ENCODE measurements at places on chromosomes 5 and 9.
A peak's percentile ranks its signal among the peaks of the same experiment; 100 is the strongest.

- DNase-seq: no peak
Measured at GRCh38 chr5:150141544-150142184, 14.0 kb downstream of the PDGFRB start.

GRCh38 chr5:127101533-127101932 lies 28.2 kb upstream of the C5orf63 start:
- DNase-seq: no peak

- no peak for DNase-seq
Measured at GRCh38 chr5:67516948-67517565, 320.5 kb upstream of the CD180 start.

DNA sequence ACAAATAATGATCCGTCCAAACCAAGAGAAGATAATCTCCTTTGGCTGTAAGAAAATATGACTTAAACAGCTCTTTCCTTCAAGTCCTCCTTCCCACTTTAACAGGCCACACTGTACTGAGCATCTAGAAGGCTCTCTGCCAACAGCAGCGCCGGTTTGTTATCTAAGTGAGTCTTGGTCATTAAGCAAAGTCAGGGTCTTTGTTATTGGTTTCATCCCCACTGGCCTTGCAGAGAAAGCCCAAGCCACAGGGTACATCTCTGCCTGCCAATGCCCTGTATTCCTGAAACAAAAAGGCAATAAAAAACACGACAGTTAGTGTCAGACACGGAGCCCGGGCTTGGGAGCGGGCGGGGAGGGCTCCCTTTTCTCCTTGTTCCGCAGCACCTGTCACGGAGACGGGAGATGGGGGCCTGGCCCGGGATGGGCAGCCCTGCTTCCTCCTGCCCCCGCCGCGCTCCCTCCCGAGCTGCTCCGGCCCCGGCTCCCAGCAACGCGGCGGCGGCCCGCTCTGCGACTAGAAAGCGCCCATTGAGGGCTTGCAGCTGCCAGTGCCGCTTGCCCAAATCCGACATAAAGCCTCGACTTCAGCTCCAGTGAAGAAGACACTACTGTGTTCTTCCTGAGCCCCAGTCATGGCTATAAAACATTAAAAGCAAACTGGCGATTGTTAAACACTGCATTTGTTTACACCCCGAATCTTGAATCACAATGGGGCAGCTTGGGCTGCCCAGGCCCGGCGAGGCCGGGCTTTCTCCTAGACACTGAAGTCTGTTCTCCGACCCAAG lies 28.1 kb upstream of the PIK3R1 start:
- peak; percentile 94 for DNase-seq

DNA sequence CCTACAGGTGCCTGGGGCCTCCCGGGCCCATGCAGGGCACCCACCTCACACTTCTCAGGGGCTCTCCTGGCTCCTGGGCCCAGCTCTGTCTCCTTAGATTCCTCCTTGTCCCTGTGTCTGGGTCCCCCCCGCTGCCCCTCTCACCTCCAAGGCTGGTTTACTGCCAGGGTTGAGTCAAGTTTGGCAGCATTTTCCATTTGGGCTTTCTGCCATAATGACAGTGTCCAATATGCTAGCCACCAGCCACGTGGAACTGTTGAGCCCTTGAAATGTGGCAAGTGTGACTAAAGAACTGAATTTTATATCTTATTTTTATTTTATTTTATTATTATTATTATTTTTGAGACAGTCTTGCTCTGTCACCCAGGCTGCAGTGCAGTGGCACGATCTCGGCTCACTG lies 1.9 kb downstream of the TTC16 start:
- no peak for DNase-seq

DNA sequence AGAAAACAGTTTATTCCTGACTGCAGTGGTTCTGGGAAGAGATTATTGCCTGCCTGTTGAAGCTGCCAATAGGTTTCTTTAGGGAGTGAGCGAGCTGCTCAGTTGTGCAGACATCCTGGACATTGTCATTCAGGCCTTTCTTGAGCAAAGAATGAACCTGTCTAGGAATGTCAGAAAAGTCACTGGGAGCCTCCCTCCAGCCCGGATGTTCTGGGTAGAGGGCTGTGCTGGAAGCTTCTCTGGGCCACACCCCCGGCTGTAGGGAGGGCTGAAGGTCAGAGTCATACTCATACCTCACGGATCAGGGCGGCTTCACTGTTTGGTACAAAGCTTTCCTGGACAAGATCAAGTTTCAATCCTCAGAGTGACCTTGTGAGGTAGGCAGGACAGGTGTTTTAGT lies 33.4 kb upstream of the TBC1D2 start:
- DNase-seq: no peak

- DNase-seq: no peak
Measured at GRCh38 chr5:154078272-154078671, 39.5 kb downstream of the MFAP3 start.

DNA sequence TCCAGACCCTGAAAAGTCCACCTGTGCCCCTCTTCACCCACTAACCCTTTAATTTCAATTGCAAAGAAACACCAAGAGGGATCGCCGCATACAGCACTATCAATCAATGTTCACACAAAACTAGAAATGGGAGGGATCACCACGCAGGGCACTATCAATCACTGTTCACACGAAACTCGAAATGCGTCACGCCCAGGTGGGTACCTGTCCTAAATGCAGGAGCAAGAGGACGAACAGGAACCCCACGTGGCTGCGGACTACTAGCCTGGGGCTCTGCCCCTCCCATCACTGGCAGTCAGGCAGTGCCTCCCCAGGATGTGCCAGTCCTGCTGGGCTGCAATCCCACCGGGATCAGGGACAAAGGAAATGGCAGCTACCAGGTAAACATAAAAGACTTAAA lies 28.2 kb downstream of the RASGEF1C start:
- no peak for DNase-seq

- no peak for DNase-seq
Measured at GRCh38 chr9:130263601-130264413, 1.8 kb upstream of the HMCN2 start.

DNA sequence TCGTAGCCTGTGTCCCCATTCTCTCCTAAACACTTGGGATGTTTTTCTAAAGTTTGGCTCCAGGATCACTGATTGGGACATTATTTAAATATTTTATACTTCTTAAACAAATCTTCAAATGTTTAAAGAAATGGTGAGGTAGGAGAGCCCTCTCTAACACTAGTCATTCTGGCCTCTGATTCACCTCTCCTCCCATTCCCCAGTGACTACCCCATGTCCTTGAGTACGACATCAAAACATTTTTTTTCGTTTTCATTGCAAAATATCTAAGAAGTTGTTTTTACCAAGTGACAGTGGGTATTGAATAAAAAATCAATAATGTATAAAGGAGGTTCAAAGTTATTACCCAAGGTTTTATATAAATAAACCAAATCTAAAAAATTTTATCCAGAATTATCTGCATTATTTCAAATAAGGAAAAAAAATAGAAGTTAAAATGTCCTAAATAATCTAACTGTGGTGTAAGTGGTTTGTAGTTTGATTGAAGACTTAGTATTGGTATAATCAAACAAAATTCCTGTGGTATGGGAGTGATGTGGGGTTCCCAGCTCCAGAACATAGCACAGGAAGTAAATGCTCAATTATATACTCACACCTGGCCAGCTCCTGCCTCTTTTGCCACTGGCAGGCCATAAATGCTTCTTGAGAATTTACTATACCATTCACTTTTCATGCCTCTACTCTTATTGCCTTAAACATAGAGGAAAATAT lies 51.1 kb downstream of the MAST4 start:
- DNase-seq: no peak

DNA sequence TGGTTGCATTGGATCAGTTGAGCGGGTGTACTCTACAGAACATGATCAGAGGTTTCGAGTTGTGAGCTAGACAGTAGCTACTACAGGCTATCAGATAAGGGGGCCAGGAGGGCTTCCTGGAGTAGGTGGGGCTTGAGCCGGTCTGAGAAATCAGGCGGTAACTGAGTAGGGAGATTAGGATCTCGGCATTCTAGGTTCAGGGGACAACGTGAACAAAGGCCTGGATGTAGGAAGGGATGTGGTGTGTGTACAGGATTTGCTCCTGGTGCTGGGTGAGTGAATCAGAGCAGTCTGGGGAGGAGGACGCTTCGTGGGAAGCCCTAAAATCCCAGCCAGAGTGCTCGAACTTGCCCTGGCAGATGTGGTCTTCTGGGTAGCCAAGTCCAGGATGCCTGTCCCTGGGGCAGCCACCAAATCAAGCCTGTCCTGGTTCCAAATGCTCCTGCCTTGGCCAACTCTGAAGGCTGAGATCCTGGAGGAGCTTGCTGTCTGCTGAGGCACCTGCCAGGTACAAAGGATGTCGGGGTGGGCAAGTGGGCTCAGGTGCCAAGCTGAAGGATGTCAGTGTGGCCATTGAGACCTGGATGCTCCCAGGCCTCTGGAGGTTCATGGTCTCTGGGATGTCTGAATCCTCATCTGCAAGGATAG lies 33.4 kb downstream of the STC2 start:
- no peak for DNase-seq

DNA sequence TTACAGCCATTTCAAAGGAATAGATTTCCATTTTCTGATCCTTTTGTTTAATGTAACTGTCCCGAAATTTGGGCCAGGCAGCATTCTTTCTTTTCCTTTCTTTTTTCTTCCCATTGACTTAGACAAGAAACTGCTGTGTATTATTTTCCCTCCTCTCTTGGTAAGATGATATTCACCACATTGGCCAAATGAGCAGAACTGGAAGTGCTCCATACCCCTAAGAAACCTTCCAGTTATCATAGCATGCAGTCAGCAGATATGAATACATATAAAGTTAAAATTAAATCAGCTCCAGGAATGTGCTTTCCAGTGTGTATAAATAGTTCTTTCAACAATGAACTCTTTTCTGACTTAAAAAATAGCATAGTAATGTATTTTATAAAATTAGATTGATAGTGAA lies 168.5 kb upstream of the GAS1 start:
- no peak for DNase-seq

- DNase-seq: no peak
Measured at GRCh38 chr9:104173067-104173466, 79.0 kb downstream of the SMC2 start.

DNA sequence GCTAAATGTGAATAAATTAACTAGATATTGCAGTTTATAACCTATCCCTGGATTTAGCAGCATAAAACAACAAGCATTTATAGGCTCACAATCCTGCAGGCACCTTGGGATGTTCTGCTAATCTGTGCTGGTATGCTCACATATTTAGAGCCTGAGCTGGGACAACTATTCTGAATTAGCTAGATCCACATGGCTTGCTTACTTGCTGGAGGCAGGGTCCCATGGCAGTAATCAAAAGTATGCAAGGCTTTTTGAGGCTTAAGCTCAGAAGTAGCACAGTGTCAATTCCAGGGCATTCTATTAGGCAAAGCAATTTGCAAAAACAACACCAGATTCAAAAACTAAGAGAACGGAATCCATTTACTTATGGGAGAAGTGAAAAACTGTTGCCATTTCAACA lies 745.0 kb upstream of the ACO1 start:
- DNase-seq: no peak

DNA sequence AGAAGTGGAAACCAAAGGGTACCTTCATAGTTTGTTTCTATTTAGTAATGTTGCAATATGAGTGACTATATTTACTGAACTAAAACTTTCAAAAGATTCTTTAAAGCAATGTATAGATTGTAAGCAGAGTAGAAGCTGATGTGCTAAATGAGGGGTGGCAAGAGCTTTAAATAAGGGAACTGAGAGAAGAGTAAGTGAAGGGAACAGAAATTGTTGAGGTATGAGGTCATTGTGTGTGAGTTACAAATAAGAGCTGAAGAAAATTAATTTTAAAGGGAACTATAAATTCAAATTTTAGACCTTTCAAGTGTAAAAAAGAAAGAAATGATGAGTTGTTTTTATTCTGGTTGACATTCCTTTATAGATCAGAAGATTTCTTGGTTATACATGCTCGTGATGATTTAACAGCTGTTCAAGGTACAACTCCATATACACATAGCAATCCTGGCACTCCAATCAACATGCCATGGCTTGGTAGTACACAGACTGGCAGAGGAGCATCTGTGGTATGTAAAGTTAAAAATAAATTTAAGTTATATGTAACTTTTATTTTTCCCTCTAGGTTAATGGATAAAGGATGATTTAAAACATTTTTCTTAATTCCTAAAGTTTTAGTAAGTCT lies 135.1 kb upstream of the TNFAIP8 start:
- DNase-seq: no peak

GRCh38 chr5:136036293-136036911 lies 7.6 kb downstream of the TGFBI start:
- no peak for DNase-seq

GRCh38 chr5:80871541-80871961 lies 88.6 kb upstream of the RASGRF2 start:
- no peak for DNase-seq

- no peak for DNase-seq
Measured at GRCh38 chr9:8533681-8534080, 734.1 kb upstream of the DMAC1 start.

DNA sequence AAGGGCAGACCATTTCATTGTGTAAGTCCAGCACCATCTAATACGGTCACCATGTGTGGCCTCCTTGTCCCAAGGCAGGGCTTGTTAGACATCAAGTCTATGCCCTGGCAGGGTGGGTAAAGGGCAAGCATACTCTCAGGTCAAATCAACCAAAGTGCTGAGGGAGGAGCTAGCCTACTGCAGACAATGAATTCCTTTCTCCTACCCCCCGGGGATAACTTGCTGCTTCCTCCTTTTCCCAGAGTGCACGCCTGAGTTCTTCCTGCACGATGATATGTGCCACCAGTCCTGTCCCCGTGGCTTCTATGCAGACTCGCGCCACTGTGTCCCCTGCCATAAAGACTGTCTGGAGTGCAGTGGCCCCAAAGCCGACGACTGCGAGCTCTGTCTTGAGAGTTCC lies 71.4 kb downstream of the RFK start:
- no peak for DNase-seq

DNA sequence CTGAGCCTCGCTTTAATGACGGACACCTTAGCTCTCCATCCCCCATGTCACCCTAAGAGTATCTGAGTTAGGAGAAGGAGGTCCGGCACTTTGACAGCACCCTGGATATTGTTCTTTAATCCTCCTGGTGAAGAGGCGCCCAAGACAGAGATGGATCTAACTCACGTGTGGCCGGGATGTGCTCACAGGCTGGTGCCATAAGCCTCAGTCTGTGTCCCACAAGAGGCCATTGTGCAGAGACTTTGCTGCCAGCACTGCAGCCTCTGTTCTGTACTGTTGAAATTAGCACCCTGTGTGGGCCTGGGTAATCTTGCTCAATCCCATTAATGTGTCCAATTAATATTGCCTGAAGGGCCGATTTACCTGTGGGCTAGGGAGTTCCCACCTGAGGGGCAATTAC lies 37.7 kb downstream of the NXNL2 start:
- no peak for DNase-seq
